ENCODE measurements at places on chromosomes 16 and 17. TPM values are rescaled to one million over a fixed set of nuclear protein-coding genes. Genes with fewer than 3 reads are reported as not detected.
A peak's percentile ranks its signal among the peaks of the same experiment; 100 is the strongest.

Gene ENPP7
- total RNA-seq, result not detected

Gene SLC6A4
- total RNA-seq, result not detected

Gene TBC1D3I
- total RNA-seq, result 0.91 TPM

Gene TBC1D3
- not detected for total RNA-seq

DNA sequence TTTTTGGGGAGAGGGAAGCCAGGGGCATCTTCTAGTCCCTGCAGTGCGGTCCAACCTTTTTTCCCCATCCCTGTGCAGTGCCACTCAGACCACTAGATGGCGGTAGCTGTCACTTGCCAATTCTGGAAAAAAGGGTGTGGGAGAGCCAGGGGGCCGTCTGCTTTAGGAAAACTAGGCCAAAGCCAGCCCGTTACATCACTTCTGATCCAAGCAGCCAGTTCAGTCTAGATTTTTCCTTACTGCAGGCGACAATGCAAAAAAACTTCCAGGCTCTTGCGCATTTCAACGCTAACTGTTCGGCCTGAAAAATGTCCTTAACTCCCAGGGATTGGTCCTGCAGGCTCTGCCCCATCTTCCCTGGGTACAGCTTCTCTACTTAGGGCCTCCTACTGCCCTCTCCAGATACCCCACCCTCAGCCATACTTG lies 69.2 kb upstream of the CES5A start:
- DNase-seq, result peak; percentile 41
- no peak overlapping the region for H3K4me3 ChIP-seq
- H3K27ac ChIP-seq, result no peak overlapping the region
- no peaks in the 10 kb centered on the region for H3K27me3 ChIP-seq

- DNase-seq, result no peak
- peaks cover 5% of the 10 kb centered on the region for H3K4me1 ChIP-seq
- H3K27me3 ChIP-seq, result no peaks in the 10 kb centered on the region
- no peak overlapping the region for H3K4me3 ChIP-seq
- H3K27ac ChIP-seq, result no peak overlapping the region
- no peaks in the 10 kb centered on the region for H3K36me3 ChIP-seq
These were observed 2.4 kb downstream of the EPN2 start for GRCh38 chr17:19239544-19239943.

DNA sequence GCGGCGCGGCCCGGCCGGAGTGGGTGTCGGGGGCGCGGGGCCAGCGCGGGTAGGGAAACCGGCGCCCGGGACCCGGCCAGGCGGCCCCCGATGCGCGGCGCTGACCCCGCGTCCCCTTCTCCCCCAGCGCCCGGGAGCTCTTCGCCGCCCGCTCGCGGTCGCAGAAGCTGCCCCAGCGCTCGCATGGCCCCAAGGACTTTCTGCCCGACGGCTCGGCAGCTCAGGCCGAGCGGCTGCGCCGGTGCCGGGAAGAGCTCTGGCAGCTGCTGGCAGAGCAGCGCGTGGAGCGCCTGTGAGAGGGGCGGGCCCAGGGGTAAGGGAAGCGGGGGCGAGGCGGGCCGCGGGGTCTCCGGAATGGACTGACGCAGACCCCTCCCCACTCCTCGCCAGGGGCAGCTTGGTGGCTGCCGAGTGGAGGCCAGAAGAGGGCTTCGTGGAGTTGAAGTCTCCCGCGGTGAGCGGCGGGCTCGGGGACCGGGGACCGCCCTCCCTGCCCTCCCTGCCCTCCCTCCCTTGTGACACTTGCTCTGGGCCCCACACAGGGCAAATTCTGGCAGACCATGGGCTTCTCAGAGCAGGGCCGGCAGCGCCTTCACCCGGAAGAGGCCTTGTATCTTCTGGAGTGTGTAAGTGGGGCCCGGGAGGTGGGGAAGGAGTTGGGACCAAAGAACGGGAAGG lies 430 bp downstream of the TSEN54 start:
- no peaks in the 10 kb centered on the region for H3K27me3 ChIP-seq
- DNase-seq, result no peak
- peak overlapping the region; percentile 64 for H3K4me3 ChIP-seq
- H3K36me3 ChIP-seq, result peaks cover 10% of the 10 kb centered on the region
- H3K27ac ChIP-seq, result peak overlapping the region; percentile 70

GRCh38 chr16:3759736-3760135 lies 42.4 kb upstream of the TRAP1 start:
- H3K27ac ChIP-seq, result no peak overlapping the region
- DNase-seq, result no peak
- peaks cover 43% of the 10 kb centered on the region for H3K36me3 ChIP-seq
- no peak overlapping the region for H3K4me3 ChIP-seq
- no peaks in the 10 kb centered on the region for H3K4me1 ChIP-seq

GRCh38 chr16:53849585-53849984 lies 145.6 kb downstream of the FTO start:
- H3K27me3 ChIP-seq, result no peaks in the 10 kb centered on the region
- H3K27ac ChIP-seq, result no peak overlapping the region
- H3K4me3 ChIP-seq, result no peak overlapping the region
- no peak for DNase-seq

- no peak overlapping the region for H3K4me3 ChIP-seq
- H3K4me1 ChIP-seq, result no peaks in the 10 kb centered on the region
- no peak overlapping the region for H3K27ac ChIP-seq
- no peaks in the 10 kb centered on the region for H3K27me3 ChIP-seq
- DNase-seq, result no peak
These were observed 70.6 kb downstream of the KATNIP start for GRCh38 chr16:27620541-27620940.

- DNase-seq, result no peak
- H3K4me3 ChIP-seq, result no peak overlapping the region
- no peaks in the 10 kb centered on the region for H3K27me3 ChIP-seq
- peaks cover 5% of the 10 kb centered on the region for H3K4me1 ChIP-seq
- no peak overlapping the region for H3K27ac ChIP-seq
These were observed 6.6 kb downstream of the CDC42EP4 start for GRCh38 chr17:73304971-73305812.

GRCh38 chr17:80459234-80459633 lies 17.2 kb downstream of the NPTX1 start:
- no peak overlapping the region for H3K27ac ChIP-seq
- H3K27me3 ChIP-seq, result no peaks in the 10 kb centered on the region
- H3K36me3 ChIP-seq, result no peaks in the 10 kb centered on the region
- peaks cover 10% of the 10 kb centered on the region for H3K4me1 ChIP-seq
- H3K4me3 ChIP-seq, result no peak overlapping the region

DNA sequence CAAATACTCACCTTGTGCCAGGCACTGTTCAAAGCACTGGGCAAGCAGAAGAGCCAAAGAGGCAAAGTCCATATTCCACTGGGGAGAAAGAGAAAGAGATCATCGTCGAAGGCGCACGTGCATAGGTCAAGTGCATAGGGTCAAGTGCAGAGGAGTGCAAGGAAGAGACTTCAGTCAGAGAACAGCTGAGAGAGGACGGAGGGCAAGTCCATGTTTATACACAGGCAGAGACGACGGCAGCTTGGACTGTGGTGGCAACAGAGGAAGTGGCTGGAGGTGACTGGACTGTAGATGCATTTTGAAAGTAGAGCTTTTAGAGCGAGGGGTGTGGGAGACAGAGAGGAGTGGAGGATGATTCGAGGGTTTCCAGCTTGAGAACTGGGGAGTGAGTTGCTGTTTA lies 74.7 kb upstream of the SDK2 start:
- no peaks in the 10 kb centered on the region for H3K27me3 ChIP-seq
- no peak overlapping the region for H3K27ac ChIP-seq
- peaks cover 37% of the 10 kb centered on the region for H3K4me1 ChIP-seq
- DNase-seq, result no peak
- H3K4me3 ChIP-seq, result no peak overlapping the region

- DNase-seq, result no peak
- no peak overlapping the region for H3K27ac ChIP-seq
- no peak overlapping the region for H3K4me3 ChIP-seq
- H3K4me1 ChIP-seq, result no peaks in the 10 kb centered on the region
- no peaks in the 10 kb centered on the region for H3K27me3 ChIP-seq
- H3K36me3 ChIP-seq, result no peaks in the 10 kb centered on the region
These were observed 9.8 kb downstream of the NTHL1 start for GRCh38 chr16:2037647-2038381.

DNA sequence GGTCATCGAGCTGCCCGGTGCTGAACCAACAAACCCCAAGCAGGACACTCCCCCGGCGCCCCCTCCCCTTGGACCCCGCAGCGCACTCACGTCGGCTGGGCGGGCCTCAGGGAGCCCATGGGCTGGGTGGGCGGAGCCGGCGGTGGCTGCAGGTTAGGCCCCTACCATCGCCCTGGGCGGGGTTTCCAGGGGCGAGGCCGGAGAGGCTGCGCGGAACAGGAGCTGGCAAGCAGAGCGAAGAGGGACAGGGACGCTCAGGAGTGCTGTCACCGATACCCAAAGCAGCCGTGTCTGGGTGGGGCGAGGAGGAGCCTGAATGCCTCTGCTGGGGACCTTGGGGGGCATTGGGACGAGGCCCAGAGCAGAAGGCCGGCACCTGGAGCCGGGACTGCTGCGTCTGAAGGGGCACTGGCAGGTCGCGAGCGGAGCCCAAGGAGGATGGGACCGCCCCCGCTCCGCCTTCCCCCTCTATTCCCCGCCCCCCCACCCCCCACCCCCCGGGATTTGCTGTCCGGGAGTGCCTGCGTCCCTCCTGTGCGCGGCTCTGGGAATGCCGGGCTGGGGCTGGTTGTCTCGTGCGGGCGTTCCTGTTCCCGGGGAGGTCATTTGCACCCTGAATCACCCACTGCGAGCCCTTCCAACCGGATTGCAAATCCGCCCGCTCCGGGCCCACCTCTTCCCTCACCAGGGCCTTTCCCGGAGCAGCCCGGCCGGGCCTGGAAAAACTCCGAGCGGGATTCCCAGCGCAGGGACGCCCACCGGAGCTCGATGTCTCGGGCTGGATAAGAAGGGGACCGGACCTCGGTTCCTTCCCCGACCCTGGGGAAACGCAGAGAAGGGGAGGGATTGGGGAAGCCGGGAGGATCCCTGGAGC lies 902 bp downstream of the ARHGAP27 start:
- H3K4me3 ChIP-seq, result peak overlapping the region; percentile 58
- H3K4me1 ChIP-seq, result peaks cover 19% of the 10 kb centered on the region
- H3K36me3 ChIP-seq, result no peaks in the 10 kb centered on the region
- DNase-seq, result peak; percentile 54
- peak overlapping the region; percentile 14 for H3K27ac ChIP-seq

Data from CD4-positive, alpha-beta memory T cell (primary cell).